Activated CD4-positive, alpha-beta memory T cell treated with anti-CD3 and anti-CD28 coated beads for 36 hours (primary cell): ENCODE measurements at places on chromosomes 4 and X.

DNA sequence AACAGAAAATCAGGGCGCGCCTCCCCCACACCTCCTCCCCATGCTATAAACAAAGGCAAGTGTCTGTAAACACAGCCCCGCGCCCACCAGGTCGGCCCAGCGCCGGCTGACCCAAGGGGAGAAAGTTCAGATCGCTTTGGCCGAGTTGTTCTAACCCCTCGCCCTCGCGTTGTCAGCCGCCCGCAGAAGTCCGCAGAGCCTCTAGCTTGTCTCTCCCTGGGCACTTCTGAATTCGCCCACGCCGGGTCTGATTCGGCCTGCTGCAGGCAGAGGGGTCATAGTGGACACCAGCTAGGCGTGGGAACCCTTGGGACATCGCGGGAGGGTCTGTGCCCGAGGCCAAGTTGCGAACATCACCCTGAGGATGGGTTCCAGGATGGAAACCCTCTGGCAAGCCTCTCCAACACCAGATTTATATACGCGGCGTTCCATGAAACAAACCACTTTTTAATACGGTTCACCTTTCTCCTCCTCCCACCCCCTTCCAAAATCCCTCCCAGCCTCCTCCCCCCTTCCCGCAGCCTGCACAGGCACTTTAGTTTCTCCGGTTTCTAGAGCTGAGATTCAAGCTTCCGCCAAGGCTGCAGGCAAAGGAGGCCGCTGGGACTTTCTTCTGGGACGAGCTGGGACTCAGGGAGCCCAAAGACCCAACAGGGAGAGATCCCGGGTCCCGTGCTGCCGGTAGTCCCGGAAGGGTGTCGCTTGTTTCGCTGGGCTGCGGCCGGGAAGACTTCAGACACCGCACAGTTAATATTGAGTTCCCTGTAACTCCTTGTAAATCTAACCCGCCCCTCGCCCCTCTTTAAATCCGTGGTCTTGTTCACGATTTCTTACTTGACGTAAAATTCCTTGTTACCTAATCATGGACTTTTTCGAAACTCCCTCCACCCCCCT is 4.7 kb downstream of the HAND2 start:
- no peak overlapping the region for H3K4me3 ChIP-seq
- H3K36me3 ChIP-seq = peaks cover 17% of the 10 kb centered on the region
- no peak for DNase-seq
- H3K27me3 ChIP-seq = peaks cover 86% of the 10 kb centered on the region
- no peak overlapping the region for H3K27ac ChIP-seq
- H3K4me1 ChIP-seq = peaks cover 22% of the 10 kb centered on the region

DNA sequence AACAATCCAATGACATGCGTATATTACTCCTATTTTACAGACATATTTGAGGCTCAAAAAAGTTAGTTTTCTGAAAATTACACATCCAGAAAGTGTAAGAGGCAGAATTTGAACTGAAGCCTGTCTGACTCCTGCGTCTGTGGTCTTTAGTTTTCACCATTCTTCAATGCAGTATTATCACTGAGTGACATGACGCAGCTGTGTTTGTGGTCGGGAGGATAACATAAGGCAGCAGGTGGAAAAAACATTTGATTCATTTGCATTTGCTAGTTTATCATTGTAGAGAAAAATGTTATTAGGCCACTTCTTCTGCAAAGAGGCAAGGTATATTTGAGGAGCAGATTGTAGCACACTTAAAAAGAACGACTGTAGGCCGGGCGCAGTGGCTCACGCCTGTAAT is 186.7 kb downstream of the TENM3 start:
- H3K27me3 ChIP-seq = peaks cover 6% of the 10 kb centered on the region
- H3K4me1 ChIP-seq = no peaks in the 10 kb centered on the region
- no peaks in the 10 kb centered on the region for H3K36me3 ChIP-seq

DNA sequence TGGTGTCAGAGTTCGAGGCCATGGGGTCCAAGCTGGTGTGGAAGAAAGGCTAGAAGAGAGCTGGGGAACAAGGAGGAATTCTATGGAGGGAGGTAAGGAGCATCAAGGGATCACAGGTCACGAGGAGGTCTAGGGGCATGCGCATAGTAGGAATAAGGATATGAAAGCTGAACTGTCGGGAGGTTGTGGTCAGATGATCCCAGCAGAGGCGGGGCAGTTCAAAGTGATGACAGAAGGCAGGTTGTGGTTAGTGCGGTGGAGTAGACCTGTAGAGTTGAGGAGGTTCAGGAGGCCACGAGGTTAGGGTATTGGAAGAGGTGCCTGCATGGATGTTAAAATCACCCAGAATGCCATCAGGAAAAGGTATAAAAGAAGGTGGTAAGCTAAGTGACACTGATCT is 156.3 kb downstream of the TMEM164 start:
- peaks cover 2% of the 10 kb centered on the region for H3K36me3 ChIP-seq
- DNase-seq = no peak
- no peaks in the 10 kb centered on the region for H3K27me3 ChIP-seq
- no peak overlapping the region for H3K4me3 ChIP-seq
- H3K27ac ChIP-seq = no peak overlapping the region

- peaks cover 30% of the 10 kb centered on the region for H3K36me3 ChIP-seq
- H3K27ac ChIP-seq = peak within 1 kb of the TSS; percentile 91
- no peaks in the 10 kb centered on the region for H3K27me3 ChIP-seq
- H3K4me3 ChIP-seq = peak within 1 kb of the TSS; percentile 86
- DNase-seq = peak; percentile 88
- H3K4me1 ChIP-seq = peaks cover 31% of the 10 kb centered on the region
Measured at GRCh38 chrX:49171752-49172279, at the start of gene PLP2. TSS of gene PLP2 (plus strand) at chrX:49171898. CDS start at chrX:49172001, 103 bp downstream.

DNA sequence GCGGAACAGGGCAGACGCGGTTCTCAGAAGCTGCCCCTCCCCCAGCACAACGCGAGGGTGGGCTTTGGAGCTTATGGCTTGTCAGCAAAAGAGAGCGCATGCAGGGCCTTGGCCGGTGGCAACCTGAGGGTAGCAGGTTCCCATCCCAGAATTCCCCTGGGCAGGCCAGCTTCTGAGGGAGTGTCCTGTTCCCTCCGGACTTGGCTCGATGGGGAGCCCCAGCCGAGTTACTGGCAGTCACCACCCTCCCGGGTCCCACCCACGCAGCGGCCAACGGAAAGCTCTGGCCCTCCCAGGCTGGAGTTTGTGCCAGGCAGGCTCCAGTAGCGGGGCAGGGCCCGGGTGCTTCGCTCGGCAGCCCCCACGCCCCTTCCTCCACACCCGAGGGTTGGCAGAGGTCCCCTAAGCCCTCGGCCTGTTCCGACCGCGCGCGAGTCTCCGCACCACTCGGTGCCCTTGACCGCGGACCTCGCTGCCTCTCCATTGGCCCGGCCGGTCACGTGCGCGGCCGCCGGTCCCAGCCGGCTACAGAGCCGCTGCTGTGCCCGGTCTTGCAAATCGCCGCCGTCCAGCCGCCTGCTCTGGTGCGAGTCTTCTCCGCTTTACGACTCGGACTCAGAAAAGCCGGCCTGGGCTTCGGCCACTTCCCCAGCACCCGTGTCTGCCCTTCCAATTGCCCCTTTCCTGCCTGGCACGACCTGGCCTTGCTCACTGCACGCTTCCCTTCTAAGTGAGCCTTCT is 20.9 kb upstream of the MTM1 start:
- no peaks in the 10 kb centered on the region for H3K27me3 ChIP-seq
- peak overlapping the region; percentile 60 for H3K4me3 ChIP-seq
- peak; percentile 46 for DNase-seq
- H3K36me3 ChIP-seq = no peaks in the 10 kb centered on the region
- H3K27ac ChIP-seq = peak overlapping the region; percentile 33

GRCh38 chr4:40204507-40205258 is 7.9 kb downstream of the RHOH start:
- H3K27me3 ChIP-seq = no peaks in the 10 kb centered on the region
- no peak for DNase-seq
- peaks cover 54% of the 10 kb centered on the region for H3K4me1 ChIP-seq
- H3K4me3 ChIP-seq = peak overlapping the region; percentile 93
- H3K36me3 ChIP-seq = peaks cover 70% of the 10 kb centered on the region
- H3K27ac ChIP-seq = peak overlapping the region; percentile 98

GRCh38 chr4:155164718-155165117 is 43.7 kb upstream of the NPY2R start:
- no peaks in the 10 kb centered on the region for H3K27me3 ChIP-seq
- no peaks in the 10 kb centered on the region for H3K36me3 ChIP-seq
- no peak overlapping the region for H3K4me3 ChIP-seq

DNA sequence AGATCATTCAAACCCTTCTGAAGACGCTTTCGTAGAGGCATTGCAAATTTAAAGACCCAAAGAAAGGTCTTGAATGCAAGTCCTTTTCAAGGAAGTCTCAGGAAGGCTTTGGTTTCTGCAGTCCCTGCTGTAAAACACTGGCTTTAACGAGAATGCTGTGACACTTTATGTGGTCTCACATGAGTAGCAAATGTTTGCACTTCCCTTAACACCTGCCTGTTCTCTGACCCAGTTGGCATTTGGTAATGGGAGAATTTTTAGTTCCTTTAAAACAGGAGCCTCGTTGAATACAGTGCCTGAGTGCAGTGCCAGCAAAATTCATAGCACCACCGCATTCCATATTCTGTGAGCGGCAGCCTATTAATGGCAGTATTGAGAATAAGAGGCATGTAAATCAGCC is 330.5 kb upstream of the PRKX start:
- H3K27ac ChIP-seq = no peak overlapping the region
- no peaks in the 10 kb centered on the region for H3K4me1 ChIP-seq
- no peak for DNase-seq
- no peaks in the 10 kb centered on the region for H3K36me3 ChIP-seq
- no peak overlapping the region for H3K4me3 ChIP-seq
- H3K27me3 ChIP-seq = no peaks in the 10 kb centered on the region

- H3K4me1 ChIP-seq = no peaks in the 10 kb centered on the region
- DNase-seq = no peak
- peaks cover 10% of the 10 kb centered on the region for H3K36me3 ChIP-seq
- no peak overlapping the region for H3K4me3 ChIP-seq
Measured at GRCh38 chr4:121662225-121662624, 34.6 kb downstream of the ANXA5 start.

DNA sequence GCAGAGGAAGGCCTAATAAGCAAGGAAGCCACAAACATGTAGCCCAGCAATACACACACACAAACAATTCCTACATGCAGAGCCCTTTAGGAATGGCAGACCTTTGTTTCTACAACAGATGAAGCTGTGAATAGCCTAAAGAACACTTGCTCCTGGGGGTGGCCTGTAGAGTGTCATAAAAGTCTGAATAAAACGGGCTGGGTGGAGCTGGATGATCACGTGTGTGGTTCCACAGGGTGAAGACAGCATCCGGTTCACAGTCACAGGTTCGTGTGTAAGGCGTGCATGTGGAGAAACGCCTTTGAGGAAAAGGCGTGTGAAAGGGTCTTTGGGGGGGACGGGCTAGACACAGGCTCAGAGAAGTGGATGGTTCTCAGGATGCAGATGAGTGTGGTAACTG is 156.1 kb downstream of the AFAP1 start:
- peak overlapping the region; percentile 93 for H3K27ac ChIP-seq
- no peak overlapping the region for H3K4me3 ChIP-seq
- H3K36me3 ChIP-seq = peaks cover 40% of the 10 kb centered on the region
- H3K27me3 ChIP-seq = no peaks in the 10 kb centered on the region
- peaks cover 85% of the 10 kb centered on the region for H3K4me1 ChIP-seq
- no peak for DNase-seq

GRCh38 chrX:18966624-18967023 is 17.3 kb downstream of the PHKA2 start:
- no peaks in the 10 kb centered on the region for H3K27me3 ChIP-seq
- no peak for DNase-seq
- no peak overlapping the region for H3K27ac ChIP-seq
- no peaks in the 10 kb centered on the region for H3K36me3 ChIP-seq
- H3K4me3 ChIP-seq = no peak overlapping the region

DNA sequence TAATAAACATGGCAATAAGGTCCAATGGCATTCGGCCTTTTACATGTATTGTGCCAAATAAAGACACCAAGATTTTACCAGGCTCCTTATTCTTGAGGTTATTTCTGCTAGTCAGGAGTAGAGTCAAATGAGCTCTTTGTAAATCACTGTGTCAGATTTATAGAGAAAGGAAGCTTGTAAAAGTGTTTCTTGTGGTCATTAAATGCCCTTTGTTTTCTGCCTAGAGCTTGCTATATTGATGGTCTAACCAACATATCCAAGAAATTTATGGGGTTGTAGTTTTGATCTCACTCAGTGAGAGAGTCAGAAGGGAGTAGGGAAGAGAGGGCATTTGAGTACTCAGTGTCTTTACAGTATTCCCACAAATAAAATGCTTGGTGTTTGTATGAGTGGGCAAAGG is 86.2 kb upstream of the FRMPD4 start:
- H3K4me1 ChIP-seq = no peaks in the 10 kb centered on the region
- no peak overlapping the region for H3K4me3 ChIP-seq
- no peak for DNase-seq
- no peak overlapping the region for H3K27ac ChIP-seq

DNA sequence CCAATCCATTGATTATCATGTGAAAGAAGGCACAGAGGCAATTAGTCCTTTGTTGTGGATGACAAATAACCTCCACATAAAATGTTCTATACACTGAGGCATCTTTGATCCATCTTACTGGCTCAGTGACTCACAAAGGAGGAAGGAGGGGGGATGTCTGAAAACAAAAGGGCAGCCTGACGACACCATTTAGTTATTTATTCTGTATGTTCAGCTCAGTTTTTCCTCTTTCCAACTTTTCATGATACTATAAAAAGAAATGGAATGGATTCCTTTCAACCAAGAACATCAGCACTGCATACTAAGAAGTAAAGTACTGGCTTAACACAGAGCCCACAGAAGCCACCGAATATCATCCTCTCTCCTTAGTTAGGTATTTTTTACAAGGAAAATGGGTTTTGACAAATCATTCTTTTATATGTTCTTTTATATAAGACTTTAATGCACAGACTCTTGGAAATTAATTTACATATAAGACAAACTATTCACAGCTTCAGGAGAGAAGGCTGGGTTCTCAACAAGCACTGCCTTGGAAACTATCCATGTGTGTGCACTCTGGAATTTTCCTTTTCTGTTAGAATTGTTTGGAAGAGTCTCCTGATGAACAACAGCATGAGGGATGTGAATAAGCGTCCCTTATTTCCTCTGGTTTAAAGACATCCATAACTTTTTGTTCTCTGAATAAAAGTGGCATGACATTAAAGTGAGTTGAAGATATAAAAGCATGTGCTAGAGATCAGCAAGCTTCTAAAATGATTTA is 135.6 kb downstream of the TSPAN5 start:
- H3K27me3 ChIP-seq = no peaks in the 10 kb centered on the region
- no peak for DNase-seq
- no peaks in the 10 kb centered on the region for H3K36me3 ChIP-seq
- H3K4me1 ChIP-seq = peaks cover 67% of the 10 kb centered on the region
- H3K4me3 ChIP-seq = no peak overlapping the region

GRCh38 chr4:138242834-138243156 is 646 bp upstream of the SLC7A11 start:
- peak overlapping the region; percentile 70 for H3K27ac ChIP-seq
- peak overlapping the region; percentile 26 for H3K4me3 ChIP-seq
- no peak for DNase-seq
- H3K27me3 ChIP-seq = no peaks in the 10 kb centered on the region
- H3K36me3 ChIP-seq = peaks cover 6% of the 10 kb centered on the region
- H3K4me1 ChIP-seq = peaks cover 12% of the 10 kb centered on the region

DNA sequence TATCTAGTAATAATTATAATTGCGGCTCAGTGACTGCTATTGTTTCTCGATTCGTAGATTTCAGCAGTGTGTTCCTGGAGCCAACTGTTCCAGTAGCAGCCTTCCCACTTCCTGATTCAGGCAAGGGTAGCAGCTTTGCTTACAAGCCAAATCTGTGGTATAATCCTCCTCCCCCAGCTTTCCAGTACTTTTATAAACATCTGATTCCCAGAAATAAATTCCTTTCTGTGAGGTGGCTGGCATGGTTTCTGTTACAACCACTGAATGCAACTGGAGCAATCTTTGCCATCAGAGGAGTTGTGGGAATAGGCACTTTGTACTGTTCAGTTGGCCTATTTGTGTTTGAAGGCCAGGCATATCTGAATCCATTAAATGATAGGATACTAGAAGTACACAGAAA is 80.0 kb downstream of the GLRA3 start:
- no peaks in the 10 kb centered on the region for H3K27me3 ChIP-seq
- no peaks in the 10 kb centered on the region for H3K4me1 ChIP-seq
- no peaks in the 10 kb centered on the region for H3K36me3 ChIP-seq
- DNase-seq = no peak
- no peak overlapping the region for H3K27ac ChIP-seq
